Ascending aorta (tissue), 2 donors: ENCODE measurements at places on chromosomes 5 and 9. TPM values are rescaled to one million over a fixed set of nuclear protein-coding genes. Genes with fewer than 3 reads are reported as not detected.

GRCh38 chr9:113223963-113224362, 2.6 kb downstream of the SLC31A1 start:
- no peak for DNase-seq

Gene CTXN3
- not detected for total RNA-seq

DNA sequence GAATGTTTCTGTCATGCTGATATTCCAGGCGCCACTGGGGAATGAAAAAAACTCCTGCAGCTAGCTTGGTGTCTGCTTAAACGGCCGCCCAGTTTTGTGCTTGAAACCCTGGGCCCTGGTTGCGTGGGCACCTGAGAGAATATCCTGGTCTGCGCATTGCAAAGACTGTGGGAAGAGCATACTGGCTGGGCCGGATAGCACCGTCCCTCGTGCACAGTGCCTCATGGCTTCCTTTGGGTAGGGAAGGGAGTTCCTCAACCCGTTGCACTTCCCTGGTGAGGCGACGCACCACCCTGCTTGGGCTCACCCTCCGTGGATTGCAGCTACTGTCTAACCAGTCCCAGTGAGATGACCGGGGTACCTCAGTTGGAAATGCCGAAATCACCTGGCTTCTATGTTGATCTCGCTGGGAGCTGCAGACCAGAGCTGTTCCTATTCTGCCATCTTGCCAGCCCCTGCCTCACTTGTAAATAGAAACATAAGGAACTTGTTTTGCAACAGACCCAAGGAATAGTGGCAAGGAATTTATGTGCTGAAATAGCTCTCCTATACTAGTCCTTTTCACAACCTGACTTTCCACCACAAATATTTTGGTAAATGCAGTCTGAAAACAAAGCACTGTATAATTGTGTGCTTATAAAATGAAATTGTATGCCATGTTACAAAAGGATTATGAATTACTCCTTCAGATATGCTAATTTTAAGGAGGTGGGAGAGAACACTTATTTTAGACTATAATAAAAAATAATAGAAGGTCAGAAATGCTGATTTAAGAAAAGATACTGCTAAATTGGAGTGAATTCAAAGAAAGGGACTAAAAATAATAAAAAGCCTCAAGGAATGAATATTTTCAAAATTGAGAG, 90.3 kb downstream of the ADAMTSL1 start:
- no peak for DNase-seq

Gene GAPVD1
- total RNA-seq = 18.9 TPM

GRCh38 chr9:22210262-22210661, 201.2 kb upstream of the CDKN2B start:
- DNase-seq = no peak

Gene PPIC
- 29.3 TPM for total RNA-seq

- DNase-seq = no peak
These were observed 647.4 kb upstream of the SGCD start for GRCh38 chr5:155679530-155679929.

- no peak for DNase-seq
These were observed 6.9 kb downstream of the OTULIN start for GRCh38 chr5:14671414-14671813.

GRCh38 chr9:73148447-73148937, 3.2 kb upstream of the ANXA1 start:
- no peak for DNase-seq

Gene FIBCD1
- total RNA-seq = not detected

DNA sequence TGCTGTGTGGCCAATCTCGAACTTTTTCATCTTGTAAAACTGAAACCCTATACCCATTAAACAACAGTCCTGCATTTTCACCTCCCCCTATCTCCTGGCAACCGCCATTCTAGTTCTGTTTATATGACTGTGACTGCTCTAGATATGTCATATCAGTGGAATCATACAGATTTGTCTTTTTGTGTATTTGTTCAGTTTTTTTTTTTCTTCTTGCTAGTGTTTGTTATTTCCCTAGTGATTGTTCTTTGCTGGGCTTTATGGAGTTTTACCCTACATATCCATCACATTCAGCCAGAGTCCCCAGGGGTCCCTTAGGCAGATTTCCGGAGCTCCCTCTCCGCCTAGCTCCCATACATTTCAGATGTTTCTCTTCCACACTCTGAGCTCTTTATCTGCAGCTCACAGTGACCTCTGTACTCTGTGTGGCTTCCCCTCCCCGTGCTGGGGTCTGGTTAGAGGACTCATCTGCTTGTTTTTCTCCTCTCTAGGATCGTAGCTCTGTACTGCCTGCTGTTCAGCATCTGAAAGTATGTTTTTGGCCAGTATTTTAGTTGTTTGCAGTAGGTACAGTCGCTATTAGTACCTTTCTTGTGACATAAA, 25.1 kb upstream of the CARTPT start:
- DNase-seq = no peak

Gene PLAC8L1
- total RNA-seq = not detected

DNA sequence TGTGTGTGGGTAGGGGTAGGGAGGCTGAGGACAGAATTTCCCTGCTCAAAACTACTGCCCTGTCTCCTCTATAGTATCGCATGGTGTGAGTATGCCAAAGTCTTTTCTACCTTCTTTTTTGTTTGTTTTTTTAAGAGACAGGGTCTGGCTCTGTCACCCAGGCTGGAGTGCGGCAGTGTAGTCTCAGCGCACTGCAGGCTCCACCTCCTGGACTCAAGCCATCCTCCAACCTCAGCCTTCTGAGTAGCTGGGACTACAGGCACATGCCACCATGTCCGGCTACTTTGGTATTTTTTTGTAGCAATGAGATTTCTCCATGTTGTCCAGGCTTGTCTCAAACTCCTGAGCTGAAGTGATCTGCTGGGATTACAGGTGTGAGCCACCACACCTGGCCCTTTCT, 2.5 kb downstream of the SRP19 start:
- DNase-seq = no peak

- DNase-seq = no peak
These were observed 55.9 kb downstream of the C6 start for GRCh38 chr5:41157272-41157894.

Gene MRPS27
- total RNA-seq = 28.2 TPM

Gene C1QTNF3
- total RNA-seq = 1.3 TPM

DNA sequence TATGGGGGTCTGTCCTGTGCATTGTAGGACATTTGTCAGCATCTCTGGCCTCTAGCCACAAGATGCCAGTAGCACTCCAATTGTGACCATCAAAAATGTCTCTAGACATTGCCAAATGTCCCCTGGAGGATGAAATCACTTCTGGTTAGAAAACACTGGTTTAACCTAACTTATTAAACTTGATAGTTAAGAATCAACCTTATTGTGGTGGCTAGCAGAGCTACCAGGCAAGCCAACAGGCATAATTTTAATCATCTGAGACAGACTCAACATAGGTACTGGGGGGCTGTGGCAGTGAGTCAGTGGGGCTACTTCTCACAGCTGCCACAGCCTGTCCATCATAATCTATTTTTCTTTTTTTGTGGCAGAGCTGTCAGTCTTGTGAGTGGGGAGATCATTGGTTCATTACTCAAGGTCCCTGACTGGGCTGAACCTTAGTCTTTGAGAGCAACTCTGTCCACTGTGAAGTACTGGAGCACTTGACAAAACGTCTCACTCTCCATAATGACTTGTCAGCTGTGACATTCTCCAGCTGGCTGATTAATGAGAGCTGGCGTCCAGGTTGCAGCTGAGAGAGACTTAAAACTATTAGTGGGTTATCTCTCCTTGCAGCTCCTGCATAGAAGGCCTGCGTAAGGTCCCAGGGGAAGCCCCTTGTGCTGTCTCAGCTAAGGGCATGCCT, 107.9 kb downstream of the DCP2 start:
- no peak for DNase-seq

Gene INSL4
- total RNA-seq = not detected

Gene LRRC19
- not detected for total RNA-seq

Gene CARTPT
- 12.7 TPM for total RNA-seq

DNA sequence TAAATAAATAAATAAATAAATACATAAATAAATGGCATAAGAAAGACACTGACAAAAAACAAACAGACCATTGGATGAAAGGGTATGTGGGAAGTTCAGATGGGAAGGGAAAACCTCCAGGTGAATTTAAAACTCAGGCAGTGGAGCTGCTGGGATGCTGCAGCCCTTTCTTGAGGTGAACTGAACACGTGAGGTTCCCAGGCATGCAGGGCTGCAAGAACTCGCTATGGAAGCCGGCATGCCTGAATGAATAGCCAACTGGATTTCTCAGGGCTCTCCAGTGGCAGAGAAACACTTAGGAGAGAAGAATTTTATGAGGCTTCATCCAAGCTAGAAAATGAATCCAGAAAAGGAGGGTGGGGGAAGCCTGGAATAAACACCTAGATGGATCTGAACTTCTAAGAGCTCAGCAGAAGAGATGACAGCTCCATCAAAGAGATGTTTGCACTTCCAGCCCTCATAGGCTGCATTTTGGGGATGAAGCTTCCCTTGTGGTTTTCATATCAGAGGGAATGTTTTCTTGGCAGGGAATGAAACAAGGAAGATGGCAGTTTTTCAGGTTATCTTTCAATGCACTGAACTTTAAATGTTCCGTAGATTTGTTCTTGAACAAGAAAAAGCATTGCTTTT, 224.2 kb upstream of the DAP start:
- DNase-seq = no peak

GRCh38 chr5:133842846-133843611, 125.4 kb downstream of the C5orf15 start:
- peak; percentile 52 for DNase-seq

Gene WDR38
- not detected for total RNA-seq

DNA sequence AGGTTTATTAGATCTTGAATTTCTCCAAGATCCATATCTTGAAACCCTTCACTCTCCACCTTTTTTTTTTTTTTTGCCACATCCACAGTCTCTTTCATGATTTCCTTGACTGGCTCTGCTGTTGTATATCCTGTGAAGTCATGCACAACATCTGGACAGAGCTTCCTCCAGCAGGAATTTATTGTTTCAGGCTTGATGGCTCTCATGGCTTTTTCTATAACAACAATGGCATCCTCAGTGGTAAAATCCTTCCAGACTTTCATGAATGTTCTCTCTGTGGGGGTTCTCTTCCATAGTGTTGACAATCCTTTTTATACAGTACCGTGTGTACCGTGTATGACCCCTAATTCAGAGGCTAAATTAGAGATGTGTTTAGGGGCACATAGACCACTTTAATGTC, 24.0 kb downstream of the RANBP17 start:
- no peak for DNase-seq

DNA sequence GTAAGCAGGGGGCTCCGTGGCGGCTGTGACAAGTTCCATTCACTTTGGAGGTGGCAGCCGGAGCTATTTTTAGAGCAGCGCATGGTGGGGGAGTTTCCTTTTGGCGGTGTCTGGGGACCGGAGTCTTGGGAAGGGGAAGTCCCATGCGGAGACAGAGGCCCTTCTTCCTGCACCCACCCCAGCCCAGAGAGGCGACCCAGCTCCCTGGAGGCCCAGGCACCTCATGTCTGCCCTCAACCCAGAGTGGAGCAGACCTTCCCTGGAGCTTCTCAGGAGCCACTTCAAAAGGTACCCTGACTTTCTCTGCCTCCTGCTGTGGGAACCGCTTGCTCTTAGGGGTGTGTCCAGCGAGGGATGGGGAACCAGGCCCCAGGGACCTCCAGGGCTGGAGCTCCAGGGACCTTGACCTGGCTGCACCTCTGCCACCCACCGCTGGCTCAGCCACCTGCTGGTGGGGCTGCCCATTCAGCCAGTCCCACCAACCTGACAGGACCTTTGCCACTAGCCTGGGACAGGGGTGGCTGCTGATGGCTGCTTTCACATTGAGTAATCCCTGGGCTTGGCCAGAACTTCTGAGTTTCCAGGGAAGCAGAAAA, 34.1 kb downstream of the NEK6 start:
- DNase-seq = peak; percentile 72

Gene CCDC171
- 1.7 TPM for total RNA-seq

- DNase-seq = no peak
These were observed 2.0 kb downstream of the KCNN2 start for GRCh38 chr5:114363837-114364236.

Gene NUDT12
- total RNA-seq = 6.3 TPM

- no peak for DNase-seq
These were observed 216.8 kb downstream of the PAX5 start for GRCh38 chr9:36817160-36817834.
